ENCODE measurements at places on chromosomes 7 and 10. TPM values are rescaled to one million over a fixed set of nuclear protein-coding genes. Genes with fewer than 3 reads are reported as not detected.

GRCh38 chr10:52805414-52806285 is 33.1 kb upstream of the MBL2 start:
- no peak overlapping the region for H3K4me3 ChIP-seq
- H3K4me1 ChIP-seq, result no peaks in the 10 kb centered on the region
- DNase-seq, result no peak
- no peaks in the 10 kb centered on the region for H3K36me3 ChIP-seq
- no peak overlapping the region for H3K27ac ChIP-seq
- H3K27me3 ChIP-seq, result no peaks in the 10 kb centered on the region

DNA sequence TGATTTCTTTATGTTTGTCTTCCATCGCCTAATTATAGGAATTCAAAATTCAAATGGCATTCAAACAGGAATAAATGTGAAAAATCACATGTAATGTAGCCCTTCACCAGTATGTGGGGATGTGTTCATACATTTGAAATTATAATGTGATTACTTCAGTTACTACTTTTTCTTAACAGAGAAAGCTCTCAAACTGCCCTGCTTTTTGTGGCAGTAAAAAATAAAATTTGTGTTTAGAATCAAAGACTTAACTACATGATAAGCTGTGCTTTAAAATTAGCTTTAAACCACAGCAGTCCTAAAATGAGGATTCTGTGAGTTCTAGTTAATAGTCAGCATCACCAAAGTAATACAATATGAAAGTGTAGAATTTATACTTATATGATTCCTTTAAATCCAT is 7.8 kb upstream of the HERC4 start:
- H3K36me3 ChIP-seq, result no peaks in the 10 kb centered on the region
- no peak overlapping the region for H3K27ac ChIP-seq
- DNase-seq, result no peak
- H3K4me1 ChIP-seq, result no peaks in the 10 kb centered on the region

- H3K4me3 ChIP-seq, result no peak overlapping the region
- DNase-seq, result no peak
- H3K36me3 ChIP-seq, result no peaks in the 10 kb centered on the region
Observed at GRCh38 chr7:128380483-128381106, 19.1 kb upstream of the PRRT4 start.

DNA sequence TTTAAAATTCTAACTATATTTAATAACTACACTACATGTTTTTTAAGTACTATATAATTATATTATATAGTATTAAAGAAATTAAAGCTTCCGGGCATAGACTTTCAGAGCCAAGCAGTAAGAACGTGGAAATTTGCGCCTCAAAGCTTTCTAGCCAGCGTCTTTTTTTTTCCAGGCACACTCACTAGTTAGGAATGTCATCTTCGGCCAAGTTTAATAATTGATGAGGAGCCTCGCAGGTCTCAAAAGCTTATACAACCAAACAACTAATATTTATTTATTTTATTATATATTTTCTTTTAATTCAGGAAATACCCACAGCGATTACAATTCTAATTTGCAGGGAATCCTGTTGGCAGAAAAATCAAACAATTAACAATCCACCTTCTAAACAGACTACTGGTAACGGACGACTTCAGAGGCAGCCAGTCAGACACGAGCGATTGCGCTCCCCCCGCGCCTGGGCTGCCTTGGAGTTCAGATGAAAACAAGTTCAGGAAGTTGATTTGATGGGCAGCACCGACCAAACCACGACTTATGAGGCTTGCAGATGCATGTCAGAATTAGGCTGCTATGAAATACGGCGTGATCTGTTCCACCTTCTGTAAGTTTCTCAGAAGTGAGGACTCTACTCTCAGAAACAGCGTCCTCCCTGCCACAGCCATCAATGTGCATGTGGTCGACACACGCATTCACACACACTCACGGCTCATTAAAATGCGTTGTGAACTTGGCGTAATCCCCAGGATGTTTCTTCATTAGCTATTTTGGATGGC is 431.8 kb upstream of the MGMT start:
- no peak overlapping the region for H3K27ac ChIP-seq
- DNase-seq, result no peak
- H3K4me1 ChIP-seq, result no peaks in the 10 kb centered on the region
- H3K27me3 ChIP-seq, result peaks cover 39% of the 10 kb centered on the region
- H3K4me3 ChIP-seq, result peak overlapping the region; percentile 6

DNA sequence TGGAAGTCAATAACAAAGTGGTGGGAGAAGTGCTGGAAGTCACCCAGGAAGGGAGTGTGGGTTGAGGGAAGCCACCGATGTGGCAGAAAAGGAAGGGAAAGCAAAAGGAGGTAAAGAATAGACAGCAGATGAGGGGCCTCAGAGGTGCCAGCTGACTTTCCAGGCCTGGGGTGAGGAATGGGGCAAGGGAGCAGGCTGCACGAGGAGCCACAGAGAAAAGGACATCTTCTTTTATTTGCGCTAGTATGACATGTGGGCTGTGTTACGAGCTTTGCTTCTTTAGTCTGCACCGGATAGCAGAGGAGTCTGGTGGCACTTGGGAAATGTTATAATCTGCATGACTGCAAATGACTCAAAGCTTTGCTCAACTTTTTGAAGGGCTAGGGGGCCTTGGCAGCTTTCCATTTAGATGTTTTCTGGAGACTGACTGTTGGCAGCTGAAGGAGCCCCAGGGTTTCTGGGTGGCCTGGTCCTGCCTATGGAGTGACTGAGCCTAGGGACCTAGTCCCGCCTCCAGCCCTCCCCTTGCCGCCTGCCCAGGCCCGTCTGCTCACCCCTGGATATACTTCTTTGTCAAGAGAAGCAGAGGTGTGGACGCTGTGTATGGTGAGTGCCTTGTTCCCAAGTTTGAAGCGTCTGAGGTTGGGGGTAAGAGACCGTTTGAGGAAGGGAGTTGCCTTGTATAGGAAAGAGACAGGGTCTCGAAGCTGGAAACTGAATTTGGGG is 5.1 kb downstream of the PRXL2A start:
- no peak overlapping the region for H3K27ac ChIP-seq
- no peaks in the 10 kb centered on the region for H3K36me3 ChIP-seq
- DNase-seq, result no peak

GRCh38 chr10:42367532-42368230 is 270.7 kb downstream of the ZNF33B start:
- H3K4me3 ChIP-seq, result peak overlapping the region; percentile 79
- no peaks in the 10 kb centered on the region for H3K4me1 ChIP-seq
- peak overlapping the region; percentile 38 for H3K27ac ChIP-seq
- no peaks in the 10 kb centered on the region for H3K27me3 ChIP-seq

GRCh38 chr7:80629023-80629422 is 9.4 kb upstream of the CD36 start:
- no peaks in the 10 kb centered on the region for H3K27me3 ChIP-seq
- peaks cover 39% of the 10 kb centered on the region for H3K4me1 ChIP-seq
- no peak overlapping the region for H3K27ac ChIP-seq
- H3K36me3 ChIP-seq, result no peaks in the 10 kb centered on the region

DNA sequence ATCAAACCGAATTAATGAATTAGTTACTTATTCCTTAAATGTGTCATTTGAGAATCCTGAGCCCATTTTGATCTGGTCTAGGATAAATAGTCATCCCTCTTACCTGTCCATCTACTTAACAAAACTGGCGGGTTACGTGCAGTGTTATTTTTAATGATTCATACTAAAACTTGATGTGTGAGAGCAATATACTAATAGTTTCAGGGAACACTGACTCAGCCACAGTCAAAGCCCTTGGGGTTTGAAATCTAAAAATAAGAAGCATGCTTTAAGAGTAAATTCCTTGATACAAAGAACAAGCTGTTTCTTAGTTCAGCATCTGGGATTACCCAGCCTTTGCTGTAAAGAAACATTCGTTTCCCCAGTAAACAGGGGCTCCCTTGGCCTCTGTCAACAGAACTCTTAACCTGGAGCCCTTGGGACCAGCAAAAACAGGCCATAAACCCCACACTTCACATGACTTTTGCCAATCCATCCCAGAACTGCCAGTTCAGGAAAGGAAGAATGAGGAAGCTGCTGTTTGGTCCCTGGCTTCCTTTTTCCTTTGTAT is 370.6 kb upstream of the IGFBP3 start:
- H3K27ac ChIP-seq, result no peak overlapping the region
- no peak for DNase-seq
- no peak overlapping the region for H3K4me3 ChIP-seq
- H3K4me1 ChIP-seq, result no peaks in the 10 kb centered on the region

DNA sequence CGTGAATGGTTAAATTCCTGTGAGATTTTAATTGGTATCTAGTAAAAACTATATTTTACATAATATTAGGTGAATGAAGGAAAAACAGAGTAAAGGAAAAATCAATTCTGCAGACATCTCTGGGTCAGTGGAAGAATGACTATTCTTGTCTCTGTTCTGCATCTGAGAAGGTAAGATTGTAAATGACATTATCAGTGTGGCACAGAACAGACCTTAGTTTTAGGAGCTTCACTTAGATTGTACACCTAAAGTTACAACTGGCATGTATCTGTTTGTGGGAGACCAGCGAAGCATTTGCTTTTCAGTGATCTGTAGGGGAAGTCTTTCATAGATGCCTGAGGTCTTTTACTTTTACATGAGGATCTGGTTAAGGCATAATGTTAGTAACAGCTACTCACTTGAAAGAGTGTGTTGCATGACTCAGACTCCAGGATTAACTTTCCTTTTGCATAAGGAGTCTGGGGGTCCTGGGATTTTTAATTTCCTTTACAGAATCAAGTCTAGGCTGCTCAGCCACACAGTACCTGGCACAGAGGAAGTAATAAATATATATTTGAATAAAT is 56.2 kb downstream of the JMJD1C start:
- DNase-seq, result no peak
- H3K36me3 ChIP-seq, result peaks cover 4% of the 10 kb centered on the region
- no peak overlapping the region for H3K27ac ChIP-seq
- H3K27me3 ChIP-seq, result no peaks in the 10 kb centered on the region

Gene HMX2
- not detected for total RNA-seq

DNA sequence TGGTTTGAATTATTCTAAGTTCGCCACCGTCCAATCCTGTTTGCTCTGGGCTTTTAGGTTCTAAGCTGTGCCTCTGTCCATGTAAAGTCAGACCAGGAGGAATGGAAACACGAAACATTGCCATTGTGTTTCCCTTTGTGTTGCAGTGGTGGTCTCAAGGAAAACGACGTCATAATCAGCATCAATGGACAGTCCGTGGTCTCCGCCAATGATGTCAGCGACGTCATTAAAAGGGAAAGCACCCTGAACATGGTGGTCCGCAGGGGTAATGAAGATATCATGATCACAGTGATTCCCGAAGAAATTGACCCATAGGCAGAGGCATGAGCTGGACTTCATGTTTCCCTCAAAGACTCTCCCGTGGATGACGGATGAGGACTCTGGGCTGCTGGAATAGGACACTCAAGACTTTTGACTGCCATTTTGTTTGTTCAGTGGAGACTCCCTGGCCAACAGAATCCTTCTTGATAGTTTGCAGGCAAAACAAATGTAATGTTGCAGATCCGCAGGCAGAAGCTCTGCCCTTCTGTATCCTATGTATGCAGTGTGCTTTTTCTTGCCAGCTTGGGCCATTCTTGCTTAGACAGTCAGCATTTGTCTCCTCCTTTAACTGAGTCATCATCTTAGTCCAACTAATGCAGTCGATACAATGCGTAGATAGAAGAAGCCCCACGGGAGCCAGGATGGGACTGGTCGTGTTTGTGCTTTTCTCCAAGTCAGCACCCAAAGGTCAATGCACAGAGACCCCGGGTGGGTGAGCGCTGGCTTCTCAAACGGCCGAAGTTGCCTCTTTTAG is 46.3 kb upstream of the DMBT1 start:
- H3K4me3 ChIP-seq, result no peak overlapping the region
- H3K27me3 ChIP-seq, result no peaks in the 10 kb centered on the region
- H3K4me1 ChIP-seq, result no peaks in the 10 kb centered on the region
- peaks cover 19% of the 10 kb centered on the region for H3K36me3 ChIP-seq

Gene UNC5B
- total RNA-seq, result 22.2 TPM

DNA sequence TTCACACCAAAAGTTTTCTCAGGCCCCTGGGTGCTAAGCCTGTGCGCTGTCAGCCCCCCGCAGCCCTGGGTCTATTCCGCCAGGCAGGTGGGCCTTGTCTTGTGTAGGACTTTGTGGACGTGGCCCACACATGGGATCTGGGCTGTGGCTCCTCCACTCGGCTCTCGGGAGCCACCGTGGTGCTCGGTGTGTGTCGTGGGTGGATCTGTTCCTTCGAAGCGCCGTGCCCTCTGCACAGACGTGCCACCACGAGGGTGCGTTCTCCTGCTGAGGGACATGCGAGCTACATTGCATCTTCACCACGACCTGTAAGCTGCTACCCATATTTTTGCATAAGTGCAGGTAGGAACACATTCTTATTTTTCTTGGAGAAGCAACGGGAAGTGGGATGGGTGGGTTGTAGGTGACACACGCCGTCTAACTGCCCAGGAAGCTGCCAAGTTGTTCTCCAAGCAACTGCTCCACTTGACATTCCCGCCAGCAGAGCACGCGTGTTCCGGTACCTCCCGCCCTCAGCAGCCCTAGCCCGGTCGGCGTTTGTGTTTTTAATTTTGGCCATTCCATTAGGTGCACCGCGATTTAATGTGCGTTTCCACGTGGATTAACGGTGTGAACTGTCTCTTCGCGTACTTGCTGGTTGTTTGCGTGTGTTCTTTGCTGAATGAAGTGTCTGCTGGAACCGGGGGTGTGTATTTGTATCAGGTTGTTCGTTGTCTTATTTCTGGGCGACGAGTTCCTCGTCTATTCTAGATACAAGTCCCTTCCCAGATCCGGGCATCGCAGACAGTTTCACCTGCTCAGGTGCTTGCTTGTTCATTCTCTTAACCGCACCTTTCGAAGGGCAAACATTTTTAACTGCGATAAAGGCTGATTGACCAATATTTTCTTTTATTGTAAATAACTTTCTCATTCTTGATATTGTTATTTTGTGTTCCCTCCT is 47.4 kb upstream of the CFAP46 start:
- H3K27ac ChIP-seq, result no peak overlapping the region
- peaks cover 31% of the 10 kb centered on the region for H3K27me3 ChIP-seq
- no peaks in the 10 kb centered on the region for H3K36me3 ChIP-seq

GRCh38 chr10:29630205-29631048 is 4.3 kb downstream of the SVIL start:
- H3K4me3 ChIP-seq, result no peak overlapping the region
- H3K27me3 ChIP-seq, result no peaks in the 10 kb centered on the region
- peaks cover 42% of the 10 kb centered on the region for H3K4me1 ChIP-seq

Gene TUBB8
- 0.38 TPM for total RNA-seq

Gene GDF2
- total RNA-seq, result not detected

All from lower lobe of right lung (tissue), 2 donors.